ENCODE measurements at places on chromosomes 1 and 21. TPM values are rescaled to one million over a fixed set of nuclear protein-coding genes. Genes with fewer than 3 reads are reported as not detected.

ICOSLG gene
- 2.8 TPM for polyA plus RNA-seq

OR14I1 gene
- not detected for polyA plus RNA-seq

PTGS2 gene
- polyA plus RNA-seq: 1.8 TPM

OR2T33 gene
- not detected for polyA plus RNA-seq

TESK2 gene
- polyA plus RNA-seq: 3.5 TPM

ANGPTL7 gene
- polyA plus RNA-seq: not detected

CHIT1 gene
- polyA plus RNA-seq: not detected

TRIM17 gene
- not detected for polyA plus RNA-seq

GUCA2A gene
- not detected for polyA plus RNA-seq

CAPN9 gene
- polyA plus RNA-seq: 2.6 TPM

MYOC gene
- polyA plus RNA-seq: 0.25 TPM

ARHGAP29 gene
- 5.4 TPM for polyA plus RNA-seq

TRIM67 gene
- polyA plus RNA-seq: not detected

HRNR gene
- polyA plus RNA-seq: not detected

FMO2 gene
- polyA plus RNA-seq: 5.8 TPM

FCGR1A gene
- polyA plus RNA-seq: 3.9 TPM

G0S2 gene
- 227 TPM for polyA plus RNA-seq

RGS7 gene
- 2.0 TPM for polyA plus RNA-seq

FYB2 gene
- 1.1 TPM for polyA plus RNA-seq
